ENCODE measurements at places on chromosomes 11 and 22.

- no peak for DNase-seq
Measured at GRCh38 chr11:111676878-111677585, 74.8 kb downstream of the SIK2 start.

DNA sequence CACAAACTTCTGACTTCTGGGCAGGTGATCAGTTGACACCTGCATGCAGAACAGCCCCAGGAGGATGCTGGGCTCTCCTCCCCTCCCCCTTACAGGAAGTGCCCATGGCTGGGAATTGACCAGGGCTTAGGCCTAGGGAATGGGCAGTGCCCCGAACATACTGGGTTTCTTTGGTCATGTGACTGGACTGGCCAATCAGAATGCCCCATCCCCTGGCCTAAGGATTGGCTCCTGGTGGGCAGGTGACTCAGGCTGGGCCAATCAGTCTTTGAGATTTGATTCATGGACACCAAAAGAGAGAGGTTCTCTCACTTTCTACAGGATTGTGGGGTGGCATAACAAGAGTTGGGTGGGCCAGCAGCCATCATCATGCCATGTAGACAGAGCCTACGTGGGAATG, 37.1 kb downstream of the MCM5 start:
- DNase-seq, result no peak

- DNase-seq, result peak; percentile 87
Measured at GRCh38 chr11:78646564-78647185, 72.0 kb upstream of the NARS2 start.

- DNase-seq, result no peak
Measured at GRCh38 chr11:83951521-83951920, 665.4 kb upstream of the CCDC90B start.

DNA sequence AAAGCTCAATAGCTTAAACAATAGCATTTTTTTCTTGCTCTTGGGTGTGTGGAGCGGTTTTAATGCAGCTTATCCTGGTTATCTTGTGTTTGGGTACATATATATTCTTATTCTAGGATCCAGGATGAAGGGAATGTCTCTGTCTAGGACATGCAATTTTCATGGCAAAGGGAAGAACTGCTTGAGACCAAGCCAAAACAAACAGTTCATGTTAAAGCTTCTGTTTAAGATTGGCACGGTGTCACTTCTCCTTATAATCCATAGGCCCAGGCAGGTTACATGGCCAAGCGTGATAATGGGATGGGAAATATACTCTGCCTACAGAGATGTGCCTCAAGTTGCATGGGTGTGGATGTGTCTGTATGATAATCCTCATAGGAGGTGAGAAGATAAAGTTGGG, 177.1 kb upstream of the PGR start:
- no peak for DNase-seq

GRCh38 chr11:17273668-17274282, 2.8 kb upstream of the NUCB2 start:
- DNase-seq, result no peak

- no peak for DNase-seq
Measured at GRCh38 chr11:129968591-129969419, 33.8 kb downstream of the PRDM10 start.

DNA sequence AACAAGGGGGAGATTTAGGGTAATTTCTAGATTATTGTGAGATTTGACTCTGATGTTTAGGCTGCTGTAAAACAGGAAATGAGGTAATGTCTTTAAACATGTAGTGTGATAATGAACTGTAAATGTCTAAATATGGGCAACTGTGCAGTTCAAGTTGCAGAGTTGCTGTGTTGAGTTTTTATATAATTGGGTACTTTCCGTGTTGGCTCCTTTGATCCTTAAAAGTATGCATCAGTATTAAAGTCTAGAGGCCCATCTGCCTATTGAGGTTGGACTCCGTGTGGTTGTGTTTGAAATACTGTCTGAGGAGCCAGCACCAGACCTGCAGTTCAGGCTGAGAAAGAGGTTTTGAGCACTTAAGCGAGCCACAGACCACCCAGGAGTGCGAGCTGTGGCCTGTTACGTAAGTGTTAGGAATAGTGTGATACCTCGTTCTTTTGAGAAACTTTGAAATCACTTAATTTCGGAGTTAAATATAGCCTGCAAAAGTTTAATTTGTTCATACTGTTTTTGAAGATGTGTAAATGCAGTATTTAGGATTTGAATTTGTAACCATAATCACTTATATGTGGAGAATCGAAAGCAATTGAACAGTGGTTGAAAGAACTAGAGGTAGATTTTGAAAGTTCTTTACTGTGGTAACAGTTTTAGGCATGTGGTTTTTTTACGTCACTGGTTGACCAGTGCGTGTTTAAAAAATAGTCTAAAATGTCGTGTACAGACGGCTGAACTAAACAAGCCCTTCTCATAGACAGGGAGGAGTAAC, 9.0 kb downstream of the FAM118A start:
- no peak for DNase-seq

DNA sequence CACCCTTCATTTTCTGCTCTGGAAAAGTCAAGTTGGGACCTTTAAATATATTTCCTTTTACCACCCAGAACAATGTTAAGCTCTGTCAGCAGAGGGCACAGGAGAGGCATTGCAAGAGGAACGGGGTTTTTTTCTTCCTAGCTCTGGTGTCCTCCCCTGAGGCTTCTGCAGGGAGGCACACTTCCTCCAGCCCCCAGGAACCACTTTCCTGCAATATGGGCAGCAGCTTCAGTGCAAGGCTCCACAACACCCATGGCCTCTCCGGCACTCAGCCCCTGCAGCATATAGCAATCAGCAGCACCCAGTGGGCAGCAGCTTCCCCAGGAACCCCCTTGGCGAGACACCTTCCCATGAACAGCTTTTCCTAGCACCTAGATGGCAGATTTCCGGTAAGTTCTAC, 101.4 kb downstream of the SYT9 start:
- DNase-seq, result no peak

DNA sequence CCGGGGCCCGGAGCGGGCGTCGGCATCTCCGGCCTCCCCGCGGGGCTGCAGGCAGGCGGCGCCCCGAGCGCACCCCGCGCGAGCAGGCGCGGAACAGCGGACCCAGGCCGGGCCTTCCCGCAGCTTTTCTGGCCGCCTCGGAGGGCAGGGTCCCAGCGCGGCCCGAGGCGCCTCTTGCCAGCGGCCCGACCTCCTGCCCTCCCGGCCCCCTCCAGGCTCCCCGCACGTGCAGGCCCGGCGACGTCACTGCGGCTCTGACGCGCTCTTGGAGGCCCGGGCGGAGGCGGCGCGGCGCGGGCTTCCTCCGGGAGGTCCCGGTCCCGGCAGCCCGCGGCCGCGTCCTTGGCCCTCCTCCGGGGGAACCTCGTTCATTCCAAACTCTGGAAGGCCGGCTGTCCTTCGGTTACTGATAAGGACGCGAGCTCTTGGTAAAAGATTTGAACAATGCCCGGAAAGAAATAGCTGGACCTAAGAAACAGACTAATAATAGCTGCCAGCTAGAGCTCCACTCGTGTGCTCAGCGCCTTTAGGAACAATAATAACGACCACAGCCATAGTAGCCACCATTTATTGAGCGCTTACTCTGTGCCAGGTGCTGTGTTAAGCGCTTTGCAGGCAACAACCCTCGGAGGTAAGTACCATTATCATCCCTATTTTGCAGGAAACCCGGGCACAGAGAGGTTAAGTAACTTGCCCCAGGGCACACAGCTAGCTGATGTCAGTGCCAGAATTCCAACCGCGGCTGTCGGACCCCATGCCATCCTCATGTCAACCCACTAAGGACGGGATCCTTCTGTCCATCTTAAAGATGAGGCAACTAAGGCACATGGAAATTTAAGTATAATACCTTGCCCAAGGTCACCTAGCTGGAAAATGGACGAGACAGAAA, 39.1 kb upstream of the CREB3L1 start:
- DNase-seq, result no peak

- DNase-seq, result no peak
Measured at GRCh38 chr22:39839204-39839603, 54.4 kb downstream of the ENTHD1 start.

GRCh38 chr22:44677353-44677840, 24.6 kb upstream of the PRR5 start:
- no peak for DNase-seq

- peak; percentile 24 for DNase-seq
Measured at GRCh38 chr11:63802637-63803414, 10.4 kb upstream of the SPINDOC start.

- no peak for DNase-seq
Measured at GRCh38 chr11:128156486-128156885, 430.9 kb downstream of the ETS1 start.

- no peak for DNase-seq
Measured at GRCh38 chr11:74932169-74932568, 16.7 kb downstream of the XRRA1 start.

DNA sequence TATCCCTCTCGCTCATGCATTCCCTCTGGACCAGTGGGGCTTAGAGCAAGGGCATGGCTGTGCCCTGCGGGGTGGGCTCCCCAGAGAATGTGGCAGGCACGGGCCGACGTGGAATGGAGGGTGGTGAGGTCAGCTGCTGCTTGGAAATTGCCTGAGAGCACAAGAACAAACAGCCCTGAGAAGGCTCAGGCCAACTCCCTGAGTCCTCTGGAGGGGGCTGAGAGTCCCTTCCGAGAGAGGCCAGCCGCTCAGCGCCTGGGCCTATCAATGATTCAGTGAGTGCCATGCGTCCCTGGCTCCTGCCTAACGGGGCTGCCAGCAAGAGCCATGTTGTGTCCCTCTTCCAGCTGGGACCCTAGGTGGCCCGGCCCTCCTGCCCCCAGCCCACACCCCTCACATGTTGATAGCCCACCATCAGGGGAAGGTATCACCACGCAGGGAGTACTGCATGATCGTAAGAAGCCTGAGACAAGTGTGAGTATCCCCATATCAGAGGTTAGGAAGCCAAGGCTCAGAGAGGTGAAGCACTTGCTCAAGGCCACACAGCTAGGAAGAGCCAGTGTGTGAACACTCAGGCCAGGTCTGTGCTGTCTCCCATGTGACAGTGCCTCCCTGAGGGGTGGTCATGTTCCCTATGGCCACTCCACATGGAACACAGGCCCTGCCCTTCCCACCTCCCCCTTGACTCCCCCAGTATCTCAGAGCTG, 55.8 kb downstream of the NECTIN1 start:
- no peak for DNase-seq

DNA sequence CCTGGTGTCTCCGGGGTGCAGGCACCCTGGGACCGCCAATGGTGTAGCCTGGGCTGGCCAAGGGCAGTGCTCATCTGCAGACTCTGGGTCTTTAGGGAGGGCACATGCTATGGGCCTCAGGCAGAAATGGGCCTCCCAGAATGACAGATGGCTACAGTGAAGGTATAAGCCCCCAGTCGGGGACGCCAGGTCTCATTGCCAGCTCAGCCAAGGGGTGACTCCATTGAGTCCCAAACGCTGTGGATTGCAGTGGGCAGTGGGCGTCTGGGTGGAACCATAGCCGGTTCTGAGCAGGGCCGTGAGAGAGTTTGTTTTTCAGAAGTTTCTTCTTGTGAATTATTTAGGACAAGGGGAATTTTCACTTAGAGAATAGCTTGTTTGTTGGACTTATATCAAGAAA, 516.9 kb downstream of the TBC1D22A start:
- no peak for DNase-seq

DNA sequence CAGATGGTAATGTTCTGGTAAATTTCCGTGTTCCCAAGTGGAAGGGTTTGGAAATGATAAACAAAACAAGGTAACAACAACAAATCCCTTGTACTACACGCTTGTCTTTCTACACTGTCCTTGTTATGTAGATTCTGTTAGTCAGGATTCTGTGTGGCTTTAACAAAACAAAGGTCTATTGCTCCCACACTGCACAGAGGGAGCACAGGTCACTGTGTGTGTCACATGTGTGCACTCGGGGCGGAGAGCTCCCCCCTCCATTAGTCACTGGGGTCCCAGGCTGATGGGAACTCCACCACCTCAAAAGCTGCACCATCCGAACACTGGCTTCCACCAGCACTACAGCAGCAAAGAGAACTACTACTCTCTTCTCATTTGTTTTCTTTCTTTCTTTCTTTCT, 227.9 kb downstream of the NTM start:
- DNase-seq, result no peak

Data from NCI-H1417 (cell line).